ENCODE measurements at places on chromosomes 16 and 17. TPM values are rescaled to one million over a fixed set of nuclear protein-coding genes. Genes with fewer than 3 reads are reported as not detected.

Gene C17orf67
- not detected for polyA plus RNA-seq

Gene CPHXL2
- not detected for polyA plus RNA-seq

Gene MYO15A
- polyA plus RNA-seq, result 0.44 TPM

Gene HBQ1
- not detected for polyA plus RNA-seq

Gene IL32
- 618 TPM for polyA plus RNA-seq

Gene PABPN1L
- not detected for polyA plus RNA-seq

Gene MILR1
- polyA plus RNA-seq, result 0.61 TPM

Gene PIK3R6
- polyA plus RNA-seq, result 0.53 TPM

Gene FOXL1
- 0.18 TPM for polyA plus RNA-seq

Gene PRKCA
- polyA plus RNA-seq, result 0.35 TPM

Gene GRAPL
- 0.74 TPM for polyA plus RNA-seq

Gene MYH8
- 0.21 TPM for polyA plus RNA-seq

Gene ZFHX3
- 11.5 TPM for polyA plus RNA-seq

Gene HOXB5
- polyA plus RNA-seq, result 0.30 TPM

Gene SEPTIN1
- 0.22 TPM for polyA plus RNA-seq

Gene ACSM3
- polyA plus RNA-seq, result 0.86 TPM

Gene TEKT5
- polyA plus RNA-seq, result not detected

Gene ASGR1
- polyA plus RNA-seq, result 0.23 TPM

Gene CSH2
- not detected for polyA plus RNA-seq

Gene PGAP6
- 42.1 TPM for polyA plus RNA-seq

Gene LYRM9
- polyA plus RNA-seq, result 4.7 TPM

Gene CPNE7
- polyA plus RNA-seq, result not detected

Gene ARL17A
- 1.1 TPM for polyA plus RNA-seq

Gene CTRB1
- polyA plus RNA-seq, result 0.03 TPM

Gene OTOP3
- polyA plus RNA-seq, result 0.04 TPM

Gene PLA2G10
- polyA plus RNA-seq, result not detected

Gene KCNG4
- not detected for polyA plus RNA-seq

Data from psoas muscle (tissue), 8 donors.